ENCODE measurements at places on chromosomes 7 and 10.

- no peak for DNase-seq
Observed at GRCh38 chr7:36283711-36284130, 105.9 kb upstream of the ANLN start.

- no peak for DNase-seq
Observed at GRCh38 chr10:13298748-13299436, 972 bp downstream of the PHYH start.

DNA sequence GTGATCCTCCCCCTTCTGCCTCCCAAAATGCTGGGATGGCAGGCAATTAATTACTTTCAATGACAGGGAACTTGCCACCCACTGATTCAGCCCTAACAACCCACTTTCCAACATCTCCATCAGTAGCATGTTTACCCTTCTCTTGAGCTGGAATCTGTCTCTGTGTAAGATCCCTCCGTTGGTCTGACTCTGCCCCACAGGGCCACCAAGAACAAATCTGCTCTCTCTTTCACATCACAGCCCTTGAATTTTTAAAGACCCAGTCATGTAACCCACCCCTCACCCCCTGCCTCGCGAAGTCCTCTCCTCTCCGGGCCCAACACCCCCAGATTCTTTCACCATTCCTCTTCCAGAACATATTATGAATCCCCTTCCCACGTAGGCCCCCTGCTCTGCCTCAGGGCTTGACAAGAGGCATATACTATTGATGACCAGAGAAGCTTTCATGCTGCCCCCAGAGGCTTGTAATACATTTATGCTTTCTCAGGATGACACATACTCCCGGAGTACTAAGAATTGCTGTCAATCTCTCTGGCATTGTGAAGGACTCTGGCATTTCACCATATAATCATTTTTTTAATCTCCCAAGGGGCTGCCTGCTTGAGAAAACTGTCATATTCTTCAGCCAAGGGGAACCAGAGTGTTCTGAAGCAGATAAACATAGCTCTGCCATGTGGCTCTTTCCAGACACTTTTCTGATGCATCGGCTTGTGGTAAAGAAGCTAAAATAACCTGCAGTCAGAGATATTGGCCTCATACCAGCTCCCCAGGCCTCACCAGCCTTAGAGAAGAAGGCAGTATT, 179.2 kb upstream of the AUTS2 start:
- DNase-seq = no peak

DNA sequence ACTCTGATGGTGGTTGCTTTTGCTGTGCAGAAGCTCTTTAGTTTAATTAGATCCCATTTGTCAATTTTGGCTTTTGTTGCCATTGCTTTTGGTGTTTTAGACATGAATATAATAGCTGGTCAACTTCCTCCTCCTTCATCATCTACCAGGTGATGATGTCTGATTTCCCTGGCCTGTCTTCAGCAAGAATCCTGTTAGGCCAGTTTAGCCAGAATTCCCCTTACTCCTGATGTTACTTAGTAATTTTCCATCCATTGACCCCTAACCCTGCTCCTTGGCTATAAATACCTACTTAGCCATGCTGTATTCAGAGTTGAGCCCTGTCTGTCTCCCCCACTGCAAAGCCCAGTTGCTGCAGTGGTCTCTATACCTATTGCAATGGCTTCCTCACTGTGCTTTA, 91.4 kb downstream of the ZNF777 start:
- no peak for DNase-seq

DNA sequence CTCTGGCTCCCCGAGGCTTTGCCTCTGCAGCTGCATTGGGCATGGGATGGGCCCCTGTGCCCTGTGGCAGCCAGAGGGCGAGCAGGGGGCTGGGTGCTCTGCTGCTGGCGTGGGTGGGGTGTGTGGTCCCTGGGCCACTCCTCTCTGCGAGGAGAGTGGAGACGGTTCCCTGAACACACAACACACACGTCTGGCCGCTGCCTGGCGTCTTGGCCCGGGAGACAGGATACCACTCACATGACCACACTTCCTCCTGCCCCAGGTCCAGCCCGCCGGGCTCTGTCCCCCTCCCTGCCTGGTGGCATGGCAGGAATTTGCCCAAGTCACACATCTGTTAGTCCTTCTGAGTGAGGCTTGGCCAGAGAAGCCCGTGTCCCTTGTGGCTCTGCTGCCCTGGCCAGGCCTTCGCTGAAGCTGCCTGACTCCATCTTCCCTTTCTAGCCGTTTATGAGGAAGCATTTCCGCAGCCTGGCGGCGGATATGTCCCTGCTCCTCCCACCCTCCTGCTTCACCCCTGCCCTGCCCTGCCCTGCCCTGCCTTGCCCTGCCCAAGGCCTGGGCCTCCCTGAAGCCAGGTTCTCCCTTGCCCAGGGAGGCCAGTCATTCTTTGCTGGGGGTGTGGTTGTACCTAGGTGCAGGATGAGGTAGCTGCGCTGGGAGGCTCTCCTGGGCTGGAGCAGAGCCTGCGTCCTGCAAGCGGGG, 3.0 kb downstream of the BRI3 start:
- DNase-seq = no peak

GRCh38 chr10:97707134-97707861, 6.2 kb upstream of the MARVELD1 start:
- DNase-seq = no peak

DNA sequence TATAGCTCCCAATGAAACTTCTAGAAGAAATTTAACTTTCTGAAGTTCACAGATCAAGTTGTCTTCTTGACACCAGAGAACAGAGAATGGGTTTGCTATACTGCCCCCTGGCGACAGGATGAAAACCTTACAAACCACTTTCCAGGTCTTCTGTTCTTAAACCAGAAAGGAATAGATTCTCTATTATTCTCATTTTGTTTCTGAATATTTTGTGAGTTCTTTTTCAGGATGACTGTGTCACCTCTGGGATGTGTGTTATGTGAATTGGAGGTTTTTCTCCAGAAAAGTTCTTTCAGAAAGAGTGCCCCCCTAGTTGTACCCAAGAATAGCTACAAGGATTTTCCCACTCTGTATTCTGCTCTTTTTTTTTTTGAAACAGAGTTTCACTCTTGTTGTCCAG, 6.3 kb downstream of the IFT22 start:
- DNase-seq = peak; percentile 9

- DNase-seq = no peak
Observed at GRCh38 chr10:73590881-73591799, at the start of gene USP54. TSS of gene USP54 (minus strand) at chr10:73591342. CDS start at chr10:73575658, 15,684 bp downstream.

DNA sequence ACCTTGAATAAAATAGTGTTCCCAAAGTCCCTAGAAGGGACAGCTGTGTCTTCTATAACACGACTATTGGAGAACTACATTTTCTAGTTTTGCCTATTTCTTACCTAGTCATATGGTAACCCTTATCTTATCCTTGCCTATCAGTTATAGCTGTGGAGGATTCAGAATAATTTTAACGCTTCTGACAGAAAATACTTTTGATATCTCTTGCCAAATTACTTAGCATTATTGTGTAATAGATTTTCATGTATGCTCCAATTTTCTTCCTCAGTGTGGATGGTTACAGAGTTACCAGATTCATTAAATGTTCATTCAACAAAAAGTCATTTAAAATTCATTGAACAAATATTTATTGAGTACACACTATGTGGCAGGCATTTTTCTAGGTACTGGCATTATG, 34.6 kb upstream of the LSM8 start:
- no peak for DNase-seq

GRCh38 chr7:157360483-157361025, 23.8 kb downstream of the DNAJB6 start:
- no peak for DNase-seq

DNA sequence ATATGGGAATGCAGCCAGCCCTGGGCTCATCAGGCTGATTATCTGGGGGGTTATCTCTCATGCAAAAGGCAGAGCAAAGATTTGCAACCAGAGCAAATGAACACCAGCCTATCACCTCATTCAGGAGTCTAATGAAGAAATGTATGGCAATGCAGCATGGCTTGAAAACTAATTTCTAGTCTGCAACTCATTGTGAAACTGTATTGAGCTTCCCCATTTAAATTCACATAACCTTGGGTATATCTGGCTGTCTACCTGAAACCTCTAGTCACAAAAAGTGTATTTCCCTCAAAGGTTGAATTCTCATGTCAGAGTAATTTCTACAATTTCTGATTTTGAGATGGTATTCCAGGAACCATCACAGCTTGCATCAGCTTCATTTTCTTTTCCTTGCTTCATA, 240.0 kb downstream of the SDHAF3 start:
- no peak for DNase-seq

DNA sequence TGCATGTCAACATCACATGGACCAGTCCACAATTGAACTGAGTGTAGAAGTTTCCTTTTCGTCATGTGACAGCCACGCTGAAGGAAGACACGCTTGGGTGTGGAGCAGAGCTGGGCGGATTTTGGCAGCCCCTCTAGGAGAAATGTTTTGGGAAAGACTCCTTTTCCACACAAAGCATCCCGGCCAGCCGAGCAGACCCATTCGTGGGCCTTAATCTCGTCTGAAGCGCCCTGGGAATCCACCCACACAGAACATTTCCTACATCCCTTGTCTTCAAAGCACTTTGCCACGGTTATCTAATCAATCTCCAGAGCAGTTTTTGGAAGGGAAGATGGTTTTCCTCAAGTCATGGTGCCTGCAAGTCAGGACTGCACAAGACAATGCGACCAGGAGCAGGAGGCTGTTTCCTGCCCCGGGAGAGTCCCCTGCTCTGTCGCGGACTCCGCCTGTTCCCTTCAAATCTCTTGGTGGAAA, 8.4 kb upstream of the IFT22 start:
- no peak for DNase-seq

DNA sequence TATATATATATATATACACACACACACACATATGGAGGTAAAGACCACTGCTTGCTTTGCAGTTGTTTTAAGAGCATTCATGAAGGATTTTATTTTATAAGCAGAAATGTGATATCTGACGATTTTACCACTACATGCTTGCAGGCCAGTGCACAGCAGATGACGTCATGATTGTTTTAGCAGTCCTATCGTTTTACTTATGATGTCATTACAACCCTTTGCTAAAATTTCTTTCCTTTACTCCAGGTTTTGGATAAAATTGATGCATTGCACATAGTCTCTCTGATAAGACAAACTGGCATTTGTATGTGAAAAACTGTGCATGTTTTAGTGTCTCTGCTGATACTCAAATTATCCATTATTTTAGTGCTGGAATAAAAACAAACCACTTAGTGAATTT, 9.2 kb downstream of the EGFR start:
- no peak for DNase-seq

GRCh38 chr10:45417746-45418145, 43.7 kb downstream of the ALOX5 start:
- no peak for DNase-seq

GRCh38 chr7:1323178-1324027, 90.7 kb downstream of the UNCX start:
- DNase-seq = no peak

DNA sequence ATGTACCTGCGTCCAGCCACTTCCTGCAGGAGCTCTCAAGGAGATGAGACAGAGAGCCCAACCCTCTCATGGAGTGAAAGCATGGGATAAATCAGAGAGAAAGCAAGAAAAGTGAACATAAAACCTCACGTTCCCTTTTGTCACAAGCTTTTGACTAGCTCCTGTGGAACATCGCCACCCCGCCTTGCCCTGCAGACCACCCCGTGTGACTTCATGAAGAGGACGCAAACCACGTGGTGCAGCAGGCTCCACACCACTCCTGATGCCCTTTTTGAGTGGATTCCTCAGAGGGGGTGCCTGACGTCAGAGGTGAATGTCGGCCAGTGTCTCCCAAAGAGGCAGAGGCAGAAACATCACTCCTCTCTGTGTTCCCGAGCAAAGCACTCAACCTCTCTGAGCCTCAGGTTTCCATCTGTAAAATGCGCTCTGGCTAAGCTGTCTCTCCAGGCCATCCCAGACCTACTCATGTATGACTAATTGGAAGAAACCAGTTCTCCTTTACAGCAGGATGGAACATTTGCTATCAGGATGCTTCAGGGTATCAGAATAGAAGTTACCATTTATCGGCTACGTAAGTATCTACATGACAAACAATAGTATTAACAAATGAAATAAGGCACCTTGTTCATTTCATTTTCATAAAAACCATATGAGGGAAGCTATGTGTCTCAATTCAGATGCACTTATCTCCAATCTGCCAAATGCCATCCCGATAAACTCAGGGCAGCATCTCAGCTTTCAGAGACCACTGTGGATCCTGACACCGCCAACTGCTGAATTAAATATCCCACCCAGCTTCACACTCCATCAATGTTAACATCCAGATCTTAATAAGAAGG, 5.3 kb downstream of the ZNF488 start:
- DNase-seq = no peak

DNA sequence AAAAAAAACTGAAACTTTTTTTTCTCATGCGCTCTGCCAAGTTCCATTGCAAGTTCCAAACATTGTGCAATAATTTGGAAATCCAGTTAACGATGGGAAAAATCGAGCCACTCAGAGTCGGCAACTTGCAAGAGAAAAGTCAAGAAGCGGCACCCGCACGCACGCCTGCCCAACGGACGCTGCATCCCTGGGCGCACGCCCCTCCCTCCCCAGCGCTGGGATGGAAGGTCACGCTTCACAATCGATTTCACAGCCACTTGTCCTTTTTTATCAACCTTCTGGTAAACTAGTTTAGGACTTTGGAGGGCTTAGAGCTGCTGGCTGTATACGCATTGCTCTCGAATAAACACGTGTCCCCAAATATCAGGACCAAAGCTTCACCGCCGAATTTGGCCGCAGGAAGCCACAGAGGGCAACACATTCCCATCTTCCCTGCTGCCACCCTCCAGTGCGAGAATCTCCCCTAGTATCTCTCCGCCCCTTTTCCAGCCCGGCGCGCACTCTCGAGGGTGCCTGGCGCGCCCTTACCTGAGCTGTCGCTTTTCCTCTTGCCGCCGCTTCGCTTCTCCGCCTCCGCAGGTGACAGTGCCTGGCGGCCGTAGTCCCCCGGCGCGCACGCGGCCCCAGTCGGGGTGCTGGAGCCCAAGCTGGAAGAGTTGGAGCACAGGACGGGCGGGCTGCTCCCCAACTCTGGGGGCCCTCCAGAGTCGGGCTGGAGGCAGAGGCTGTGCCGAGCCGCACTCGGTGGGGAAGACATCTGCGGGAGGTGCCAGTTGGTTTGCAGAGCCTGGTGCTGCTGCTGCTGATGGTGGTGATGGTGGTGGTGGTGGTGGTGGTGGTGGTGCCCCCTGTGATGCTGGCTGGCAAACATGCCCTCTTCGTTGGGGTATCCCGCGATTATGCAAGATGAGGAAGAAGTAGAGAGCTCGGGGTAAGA, 857 bp downstream of the MEOX2 start:
- DNase-seq = peak; percentile 50

GRCh38 chr10:131453721-131454634, 142.5 kb upstream of the TCERG1L start:
- DNase-seq = no peak

DNA sequence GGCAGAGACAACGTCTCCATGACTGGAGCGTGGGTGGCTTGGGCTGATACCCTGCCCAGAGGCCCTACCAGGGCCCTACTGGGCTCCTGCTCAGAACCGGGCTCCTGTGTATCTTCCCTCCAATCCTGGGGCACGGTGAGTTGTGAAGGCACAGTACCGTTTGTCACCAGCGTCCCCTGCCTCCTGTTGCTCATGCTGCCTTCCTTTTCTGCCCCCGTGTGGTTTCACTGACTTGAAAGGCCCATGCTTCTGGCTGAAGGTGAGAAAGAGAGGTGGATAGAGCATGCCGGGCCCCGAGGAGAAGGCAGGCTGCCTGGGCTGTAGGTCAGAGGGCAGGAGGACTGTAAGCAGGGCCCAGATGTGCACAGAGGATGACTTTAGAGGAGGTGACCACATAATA, 9.1 kb upstream of the DMBT1 start:
- DNase-seq = no peak

GRCh38 chr10:48464121-48464870, 140.6 kb downstream of the ARHGAP22 start:
- DNase-seq = no peak

GRCh38 chr7:156028521-156028920, 216.3 kb upstream of the SHH start:
- DNase-seq = no peak

Measured in NCI-H1105 treated with DMSO at 0.1 percent for 48 hours (cell line).